ENCODE measurements at places on chromosomes 12 and 14.

- no peak for DNase-seq
These were observed 3.9 kb downstream of the NKX2-1 start for GRCh38 chr14:36515896-36516718.

DNA sequence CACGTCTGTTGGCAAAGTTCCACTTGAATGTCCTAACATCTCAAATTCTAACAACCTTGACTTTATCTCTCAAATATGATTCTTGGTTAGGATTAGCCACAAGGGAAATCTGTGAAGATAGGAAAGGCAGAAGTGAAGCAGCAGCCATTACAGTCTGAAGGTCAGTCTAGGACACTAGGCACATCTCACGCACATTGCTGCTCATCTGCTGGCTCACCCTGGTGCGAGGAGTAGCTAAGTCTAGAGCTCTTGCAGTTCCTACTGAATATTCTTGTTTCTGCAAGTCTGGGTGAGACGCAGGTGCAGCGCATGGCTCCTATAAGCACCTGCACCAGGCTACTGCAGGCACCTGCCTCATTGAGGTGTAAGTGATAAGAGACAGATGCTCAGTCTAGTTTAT is 6.4 kb upstream of the SLC25A3 start:
- DNase-seq, result no peak

GRCh38 chr12:60630796-60631195 is 1035.0 kb downstream of the SLC16A7 start:
- no peak for DNase-seq

DNA sequence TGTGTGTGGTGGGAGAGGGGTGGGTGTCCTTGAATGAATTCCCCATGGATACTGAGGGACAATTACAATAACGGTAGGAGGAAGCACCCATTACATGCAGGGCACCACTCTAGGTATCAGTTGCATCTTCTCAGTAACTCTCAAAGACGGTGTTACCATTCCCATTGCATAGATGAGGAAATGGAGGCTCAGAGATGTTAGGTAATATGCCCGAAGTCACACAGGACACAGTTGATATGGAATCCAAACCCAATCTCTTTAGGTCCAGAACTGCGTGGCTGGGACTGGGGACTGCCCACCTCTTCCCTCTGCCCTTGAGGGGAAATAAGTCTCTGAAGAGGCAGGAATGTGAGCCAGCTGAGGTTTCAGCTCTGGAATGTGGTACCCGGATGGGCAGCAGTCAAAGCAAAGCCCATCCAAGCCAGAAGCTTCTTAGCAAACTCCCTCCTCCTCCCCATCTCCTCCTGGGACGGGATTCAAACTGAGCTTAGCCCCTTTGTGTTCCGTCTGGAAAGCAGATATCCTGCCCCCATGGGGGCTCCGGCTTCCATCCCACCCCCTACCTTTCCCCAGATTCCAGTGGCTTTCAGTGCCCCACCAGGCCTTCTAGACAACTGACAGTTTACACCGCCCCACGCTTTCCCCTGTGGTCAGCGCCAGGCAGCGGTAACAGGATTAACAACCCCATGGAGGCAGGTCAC is 187.5 kb downstream of the RBM19 start:
- no peak for DNase-seq

- DNase-seq, result no peak
These were observed 48.6 kb downstream of the IRAK3 start for GRCh38 chr12:66237505-66238175.

DNA sequence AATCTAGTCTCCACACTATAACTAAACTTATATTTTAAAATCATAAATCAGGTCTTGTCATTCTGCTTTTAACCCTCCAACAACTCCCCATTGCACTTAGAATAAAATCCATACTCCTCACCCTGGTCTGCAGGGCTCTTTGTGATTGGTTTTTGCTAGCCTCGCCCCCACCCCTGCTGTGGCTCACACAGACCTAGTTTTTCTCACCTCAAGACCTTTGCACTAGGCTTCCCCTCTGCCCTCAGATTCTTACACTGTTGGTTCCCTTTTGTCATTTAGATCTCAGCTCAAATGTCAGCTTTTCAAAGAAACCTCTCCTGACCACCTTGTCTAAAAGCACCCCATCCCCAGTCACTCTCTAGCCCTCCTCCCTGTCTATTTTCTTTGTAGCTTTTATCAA is 10.7 kb upstream of the LHX5 start:
- no peak for DNase-seq

DNA sequence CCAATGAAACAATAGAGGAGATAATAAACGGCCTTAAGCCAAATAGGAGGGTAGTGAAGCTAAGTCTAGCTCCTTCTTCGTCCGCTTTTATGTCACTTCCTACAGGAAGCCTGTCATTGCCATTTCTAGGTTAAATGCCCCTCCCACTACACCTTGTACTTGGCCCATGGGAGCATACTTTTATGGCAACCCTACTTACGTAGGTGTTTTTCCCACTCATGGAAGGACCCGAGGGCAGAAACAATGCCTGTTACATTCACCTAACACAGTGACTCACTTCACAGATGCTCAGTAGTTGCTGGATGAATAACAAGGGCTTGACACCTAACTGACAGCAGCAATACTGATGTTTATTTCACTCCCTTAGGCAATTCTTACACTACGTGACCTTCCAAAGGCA is 44.5 kb downstream of the ALKBH1 start:
- DNase-seq, result no peak

DNA sequence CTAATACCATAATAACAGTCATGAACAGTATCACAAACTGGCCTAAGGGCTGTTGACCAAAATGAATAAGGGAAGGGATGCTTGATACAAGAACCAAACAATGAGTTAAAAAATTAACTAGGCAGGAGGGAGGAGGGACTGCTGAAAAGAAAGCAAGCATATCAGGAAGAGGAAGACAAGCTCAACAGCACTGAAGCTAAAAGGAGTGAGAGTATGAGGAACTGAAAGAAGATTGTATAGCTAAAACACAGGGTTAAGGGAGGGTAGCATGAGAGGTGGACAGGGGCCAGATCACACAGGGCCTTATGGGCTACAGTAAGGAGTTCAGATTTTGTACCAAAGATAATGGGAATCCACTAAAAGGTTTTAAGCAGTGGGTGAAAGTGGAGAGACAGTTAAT is 34.1 kb downstream of the ITGA7 start:
- DNase-seq, result no peak

GRCh38 chr14:95915330-95915729 is 38.7 kb downstream of the TUNAR start:
- no peak for DNase-seq

GRCh38 chr12:54306925-54307741 is 6.3 kb upstream of the NFE2 start:
- DNase-seq, result peak; percentile 53

DNA sequence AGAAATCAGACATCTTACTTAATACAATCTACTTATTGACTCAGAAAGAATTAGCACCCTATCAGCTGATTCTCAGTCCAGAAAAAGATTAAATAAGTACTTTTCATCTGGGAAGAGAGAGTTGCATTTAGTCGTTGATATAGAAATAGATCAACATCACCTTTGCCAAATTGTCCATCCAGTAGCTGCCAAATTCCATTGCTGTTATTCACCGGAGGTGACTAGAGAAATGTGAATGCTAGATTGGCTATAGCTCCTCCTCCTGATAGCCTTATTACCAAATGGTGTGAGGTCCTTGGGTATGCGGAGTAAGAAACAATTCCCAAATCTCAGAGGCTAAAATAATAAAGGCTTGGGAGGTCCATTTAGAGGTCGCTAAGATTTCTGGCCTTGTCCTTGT is 723.3 kb upstream of the FLRT2 start:
- DNase-seq, result no peak

DNA sequence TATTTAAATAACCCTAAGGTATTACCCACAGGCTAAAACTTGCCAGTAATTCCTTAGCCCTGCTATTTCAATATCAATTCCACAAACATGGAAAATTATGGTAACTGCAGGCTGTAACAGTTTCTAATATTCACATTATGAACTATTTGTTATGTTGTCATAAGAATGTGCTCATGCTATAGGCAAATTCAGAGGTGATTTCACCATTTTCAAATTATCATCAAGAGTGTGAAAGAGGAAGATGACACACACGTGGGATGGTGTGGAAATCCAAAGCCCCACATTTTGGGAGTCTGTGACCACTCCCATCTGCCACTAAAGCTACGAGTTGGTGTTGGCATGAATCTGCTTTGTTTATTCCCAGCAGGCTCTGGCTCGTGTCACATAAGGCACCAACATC is 5.9 kb upstream of the MYO1A start:
- DNase-seq, result no peak

DNA sequence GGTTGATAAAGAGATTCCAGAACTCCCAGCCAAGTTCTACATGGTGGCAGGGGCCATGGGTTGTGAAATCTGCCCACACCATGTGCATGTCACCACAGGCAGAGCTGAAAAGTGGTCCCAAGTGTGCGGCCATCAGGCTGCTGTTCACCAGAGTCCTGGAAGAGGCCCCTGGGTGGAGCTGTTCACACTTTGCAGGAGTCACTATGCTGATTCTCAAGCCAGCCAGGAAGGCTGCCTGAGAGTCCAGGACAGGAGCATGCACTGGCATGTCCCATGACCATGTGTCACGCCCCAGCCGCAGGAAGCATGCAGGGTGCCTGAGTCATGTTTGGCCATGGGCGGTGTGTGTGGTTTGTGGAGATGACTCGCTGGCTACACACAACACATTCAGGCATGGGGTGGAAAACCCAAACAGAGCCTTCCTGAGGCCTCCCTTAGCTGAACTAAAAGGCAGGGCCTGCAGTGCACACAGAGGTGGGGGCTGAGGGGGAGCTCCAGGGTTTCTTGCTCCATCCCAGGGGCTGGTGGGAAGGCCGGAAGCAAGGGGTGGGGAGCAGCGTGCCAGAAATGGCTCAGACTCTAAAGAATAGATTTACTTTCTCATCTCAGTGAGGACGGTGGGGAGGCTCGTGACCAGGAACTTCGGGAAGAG is 19.4 kb downstream of the ABCB9 start:
- DNase-seq, result no peak

DNA sequence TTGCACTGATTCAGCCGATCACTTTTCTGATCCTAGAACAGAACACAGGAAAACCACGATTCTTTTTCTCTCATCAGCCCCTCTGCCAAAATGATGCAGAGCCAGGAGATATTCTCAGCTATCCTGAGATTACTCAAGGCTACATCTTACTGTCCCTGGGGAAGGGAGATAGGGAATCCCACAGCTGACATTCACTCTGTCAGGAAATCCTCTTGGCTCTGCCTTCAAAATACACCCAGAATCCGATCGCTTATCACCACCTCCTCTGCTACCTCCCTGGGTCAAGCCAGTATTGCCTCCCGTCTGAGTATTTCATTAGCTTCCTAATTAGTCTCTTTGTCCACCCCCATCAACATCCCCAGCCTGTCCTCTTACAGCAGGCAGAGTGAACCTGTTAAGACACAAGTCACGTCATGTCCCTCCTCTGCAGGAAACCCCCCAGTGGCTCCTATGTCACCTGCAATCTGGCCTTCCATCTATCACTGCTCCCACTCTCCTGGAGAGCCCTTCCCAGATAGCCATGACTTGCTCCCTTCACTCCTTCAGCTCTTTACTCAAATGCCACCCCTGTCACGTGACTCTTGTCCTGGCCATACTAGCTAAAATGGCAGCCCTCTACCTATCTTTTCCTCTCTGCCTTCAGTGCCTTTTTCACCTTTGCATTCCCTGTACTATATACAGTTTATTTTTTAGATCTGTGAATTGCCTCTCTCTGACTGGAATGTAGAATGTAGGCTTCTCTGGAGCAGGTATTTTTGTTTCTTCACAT is 70.3 kb downstream of the GALNT4 start:
- DNase-seq, result no peak

DNA sequence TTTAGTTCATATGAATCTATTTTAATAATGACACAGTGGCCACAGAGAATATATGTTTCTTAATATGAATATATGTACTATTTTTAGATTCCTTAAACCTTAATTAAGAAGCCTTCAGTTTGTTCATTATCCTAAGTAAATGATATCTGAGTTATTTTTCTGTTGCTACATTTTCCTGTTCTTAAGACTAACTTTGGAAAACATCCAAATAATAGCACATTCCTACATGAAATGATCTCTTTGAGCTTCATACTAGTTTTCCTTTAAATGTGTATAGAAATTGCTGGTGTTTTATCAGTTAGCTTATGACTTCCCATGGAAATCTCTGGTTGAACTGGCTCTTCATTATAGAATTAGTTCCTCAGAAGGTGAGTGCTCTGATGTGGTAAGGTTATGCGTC is 72.1 kb downstream of the POLR3B start:
- DNase-seq, result no peak

DNA sequence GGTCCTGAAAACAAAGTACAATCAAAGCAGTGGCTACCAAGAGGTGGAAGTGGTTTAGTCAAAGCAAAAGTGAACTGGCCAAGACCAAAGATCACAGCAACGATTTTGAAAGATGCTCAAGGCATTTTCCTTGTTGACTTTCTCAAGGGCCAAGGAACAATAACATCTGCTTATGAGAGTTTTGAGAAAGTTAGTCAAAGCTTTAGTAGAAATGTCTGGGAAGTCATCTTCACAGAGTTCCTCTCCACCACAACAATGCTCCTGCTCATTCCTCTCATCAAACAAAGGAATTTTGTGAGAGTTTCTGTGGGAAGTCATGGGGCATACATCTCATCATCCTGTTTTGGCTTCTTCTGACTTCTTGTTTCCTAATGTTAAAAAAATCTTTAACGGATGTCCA is 80.1 kb downstream of the PLEKHA5 start:
- DNase-seq, result no peak

DNA sequence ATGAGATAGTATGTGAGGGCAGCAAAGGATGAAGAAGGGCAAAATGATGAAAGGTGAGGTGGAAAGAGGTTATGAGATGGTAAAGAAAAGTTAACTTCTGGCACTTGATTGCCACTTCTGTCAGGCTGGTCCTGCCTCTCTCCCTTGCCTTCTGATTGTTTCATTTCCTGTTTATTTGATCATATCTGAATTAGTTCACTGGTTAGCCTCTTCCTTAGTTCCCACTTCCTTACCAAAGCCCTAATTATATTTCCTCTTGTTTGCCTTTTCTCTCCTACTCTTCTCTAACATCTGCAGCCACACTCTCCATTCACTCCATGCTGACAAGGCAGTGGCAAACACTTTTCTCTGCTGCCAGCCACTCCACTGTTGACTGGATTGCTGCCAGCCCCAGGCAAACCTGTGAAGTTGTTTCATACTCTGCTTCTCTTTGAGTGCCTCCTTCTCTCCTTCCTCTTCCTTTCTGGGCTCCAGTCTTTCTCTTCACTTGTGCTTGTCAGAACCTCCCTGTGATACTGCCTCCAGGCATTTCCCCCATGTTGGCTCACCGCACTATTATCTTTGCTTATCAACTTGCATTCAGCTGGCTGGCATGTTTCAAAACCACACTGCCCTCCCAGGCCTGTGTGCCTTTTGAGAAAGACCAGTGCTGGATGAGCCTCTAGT is 8.1 kb downstream of the PNP start:
- DNase-seq, result peak; percentile 94

GRCh38 chr14:56590535-56590960 is 10.9 kb downstream of the TMEM260 start:
- no peak for DNase-seq

- DNase-seq, result no peak
These were observed 59.0 kb downstream of the CDC42BPB start for GRCh38 chr14:102998393-102998792.

- no peak for DNase-seq
These were observed 58.8 kb upstream of the FLRT2 start for GRCh38 chr14:85471156-85471555.

All from Jurkat, Clone E6-1 (cell line).